ENCODE measurements at places on chromosomes 13 and 19.
A peak's percentile ranks its signal among the peaks of the same experiment; 100 is the strongest.

DNA sequence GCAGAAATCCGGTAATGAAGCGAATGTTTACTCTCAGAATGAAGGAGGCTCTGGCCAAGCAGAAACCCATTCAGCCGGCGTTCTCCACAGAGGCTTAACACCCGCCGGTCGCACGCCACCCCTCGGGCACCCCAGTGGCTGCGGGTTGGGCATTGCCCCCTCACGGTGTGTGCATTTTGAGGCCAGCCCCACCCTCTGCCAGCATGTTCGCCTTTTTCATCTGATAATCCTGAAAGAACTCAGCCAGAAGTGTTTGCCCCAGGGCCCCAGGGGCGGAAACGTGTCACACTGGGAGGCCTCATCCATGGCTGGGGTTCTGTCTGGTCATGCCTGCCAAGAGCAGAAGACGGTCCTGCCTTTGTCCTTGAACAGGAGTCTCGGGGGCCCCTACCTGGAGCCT lies 34.2 kb downstream of the COMP start:
- DNase-seq, result no peak

DNA sequence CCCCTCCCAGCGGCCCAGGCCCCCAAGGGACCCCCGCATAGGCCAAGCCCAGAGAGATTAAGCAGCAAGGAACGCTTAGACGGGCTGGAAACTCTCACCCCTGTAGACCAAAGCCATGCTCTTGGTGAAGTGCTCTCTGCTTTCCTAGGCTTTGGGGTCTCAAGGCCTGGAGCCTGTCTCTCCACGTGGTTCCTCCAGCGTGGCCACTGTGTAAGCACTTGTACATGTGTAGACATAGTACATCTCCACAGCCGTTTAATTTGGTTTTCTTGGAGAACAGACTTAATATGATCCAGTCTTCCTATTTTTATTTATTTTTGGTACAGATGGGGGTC lies 1.1 kb downstream of the NUDT19 start:
- DNase-seq, result no peak

DNA sequence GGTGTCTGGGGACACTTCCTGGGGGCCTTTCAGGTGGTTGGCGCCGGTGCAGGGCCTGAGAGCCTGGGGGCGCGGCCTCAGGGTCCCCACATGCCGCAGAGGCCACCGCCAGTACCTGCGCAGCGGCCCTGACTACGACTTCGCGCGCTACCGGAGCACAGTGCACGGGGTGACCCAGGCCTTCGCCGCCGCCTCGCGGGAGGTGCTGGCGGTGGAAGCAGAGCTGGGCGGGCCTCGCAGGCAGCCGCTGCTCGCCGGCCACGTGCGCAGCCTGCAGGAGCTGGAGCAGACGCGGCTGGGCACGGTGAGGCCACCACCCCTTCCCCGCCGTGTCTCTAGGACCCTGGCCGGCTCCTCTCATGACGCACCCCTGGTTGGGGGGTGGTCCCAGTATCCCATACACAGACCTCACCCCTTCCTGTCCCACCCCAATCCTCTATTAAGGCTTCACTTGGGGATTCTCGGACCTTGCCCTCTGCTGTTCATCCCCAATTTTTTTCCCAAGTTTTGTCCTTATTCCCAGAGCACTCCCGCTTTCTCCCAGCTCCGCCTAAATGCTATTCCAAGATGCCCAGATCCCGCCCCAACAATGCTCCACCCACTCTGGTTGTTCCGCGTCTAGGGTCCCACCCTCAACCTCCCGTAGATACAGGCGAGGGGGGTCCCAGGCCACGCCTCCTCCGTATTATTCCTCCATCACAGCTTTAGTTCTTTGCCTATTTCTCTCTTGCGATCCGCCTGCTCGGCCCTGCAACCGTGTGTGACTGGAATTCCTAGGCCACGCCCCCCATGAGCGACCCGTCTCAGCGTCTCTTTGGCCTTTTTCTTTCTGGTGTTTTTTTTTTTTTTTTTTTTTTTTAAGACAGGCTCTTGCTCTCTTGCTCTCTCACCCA lies 1.0 kb downstream of the REX1BD start:
- peak; percentile 46 for DNase-seq

- no peak for DNase-seq
Observed at GRCh38 chr19:44738603-44739558, 9.6 kb upstream of the BCL3 start.

GRCh38 chr19:17209126-17210036 lies 5.8 kb upstream of the USE1 start:
- DNase-seq, result no peak

- DNase-seq, result no peak
Observed at GRCh38 chr19:2600914-2601870, 101.3 kb downstream of the GNG7 start.
